Activated naive CD4-positive, alpha-beta T cell (primary cell): ENCODE measurements at places on chromosomes 12 and 14.

DNA sequence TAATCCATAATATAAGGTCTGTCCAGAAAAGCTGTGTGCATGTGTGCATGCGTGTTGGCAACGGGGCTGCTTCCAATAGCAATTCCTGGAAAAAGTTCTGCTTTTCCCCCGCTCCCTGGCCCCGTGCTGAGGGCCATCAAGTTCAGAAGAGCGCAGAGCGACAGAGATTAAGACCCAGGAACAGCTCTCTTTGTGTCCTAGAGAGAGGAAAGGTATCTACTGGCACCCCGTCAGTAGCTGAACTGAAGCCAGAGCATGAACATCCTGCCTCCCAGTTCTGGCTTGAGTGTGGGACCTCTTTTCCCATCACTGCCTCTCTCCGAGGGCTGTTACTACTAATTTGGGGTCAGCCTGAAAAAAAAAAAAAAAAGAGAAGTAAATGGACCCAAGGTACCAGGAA lies 15.5 kb downstream of the HDAC7 start:
- no peak for DNase-seq

DNA sequence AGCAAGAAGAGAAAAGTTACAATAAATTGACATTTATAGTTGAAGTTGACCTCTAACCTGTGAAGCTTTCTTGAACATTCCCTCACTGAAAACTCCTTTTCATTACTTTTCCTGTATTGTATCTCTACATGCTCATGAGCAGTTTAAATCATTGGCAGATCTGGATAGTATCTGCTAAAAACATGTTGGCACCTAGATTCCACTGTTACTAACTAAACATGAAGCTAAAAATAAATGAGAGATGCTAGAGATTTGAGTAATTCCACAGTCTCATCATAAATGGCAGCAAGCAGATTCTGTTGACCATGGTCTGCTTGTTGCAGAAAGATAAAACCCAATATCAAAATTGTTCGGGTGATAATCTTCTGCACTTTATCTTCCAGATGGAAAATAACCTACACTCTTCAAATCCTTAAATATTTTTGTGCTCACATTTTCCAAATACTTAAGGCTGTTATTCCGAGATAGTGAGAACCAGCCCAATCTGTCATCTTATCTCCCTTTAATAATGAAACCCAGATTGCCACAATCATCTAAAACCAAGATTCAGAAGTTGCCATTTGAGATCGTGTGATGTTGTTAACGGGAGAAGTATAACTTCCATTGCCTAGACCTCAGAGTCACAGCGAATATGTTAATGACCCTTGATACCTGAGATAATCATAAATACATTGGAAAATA lies 171.0 kb upstream of the DAAM1 start:
- DNase-seq, result no peak

- DNase-seq, result no peak
Measured at GRCh38 chr12:40921563-40922163, 229.4 kb downstream of the CNTN1 start.

- DNase-seq, result no peak
Measured at GRCh38 chr12:113097716-113098440, 37.7 kb downstream of the RASAL1 start.

DNA sequence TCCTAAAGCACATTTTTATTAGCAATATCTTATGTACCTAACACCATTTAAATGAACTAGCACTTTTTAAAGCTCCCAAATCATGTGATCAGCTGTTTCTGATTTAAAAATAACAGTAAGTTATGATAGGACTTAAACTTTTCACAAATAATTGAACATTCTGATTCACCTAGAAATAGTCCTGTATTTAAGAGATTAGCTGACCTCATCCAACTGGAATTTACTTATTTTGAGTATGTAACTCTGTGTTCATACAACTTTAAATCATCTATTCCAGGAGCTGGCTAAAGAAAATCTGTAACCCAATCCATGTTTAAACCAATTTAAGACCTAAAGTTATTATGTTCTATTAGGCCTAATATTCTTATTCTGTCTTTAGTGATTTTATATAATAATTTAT lies 184.3 kb downstream of the CCDC91 start:
- no peak for DNase-seq

- no peak for DNase-seq
Measured at GRCh38 chr14:54660604-54661111, 93.7 kb downstream of the SAMD4A start.

DNA sequence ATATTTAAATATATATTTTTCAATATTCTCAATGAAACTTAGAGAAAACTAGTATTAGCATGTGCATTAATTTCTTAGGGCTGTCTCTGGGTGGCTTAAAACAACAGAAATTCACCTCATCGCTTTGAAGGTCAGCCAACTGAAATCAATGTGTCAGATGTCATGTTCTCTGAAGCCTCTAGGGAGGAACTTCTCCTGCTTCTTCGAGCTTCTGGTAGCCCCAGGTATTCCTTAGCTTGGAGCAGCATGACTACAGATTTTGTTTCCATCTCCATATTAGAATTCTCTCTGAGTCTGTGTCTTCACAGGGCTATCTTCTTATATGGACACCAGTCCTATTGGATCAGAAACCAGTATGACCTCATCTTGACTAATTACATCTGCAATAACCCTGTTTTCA lies 221.5 kb downstream of the PDZRN4 start:
- no peak for DNase-seq

GRCh38 chr12:30047516-30048254 lies 263.9 kb upstream of the TMTC1 start:
- DNase-seq, result no peak

DNA sequence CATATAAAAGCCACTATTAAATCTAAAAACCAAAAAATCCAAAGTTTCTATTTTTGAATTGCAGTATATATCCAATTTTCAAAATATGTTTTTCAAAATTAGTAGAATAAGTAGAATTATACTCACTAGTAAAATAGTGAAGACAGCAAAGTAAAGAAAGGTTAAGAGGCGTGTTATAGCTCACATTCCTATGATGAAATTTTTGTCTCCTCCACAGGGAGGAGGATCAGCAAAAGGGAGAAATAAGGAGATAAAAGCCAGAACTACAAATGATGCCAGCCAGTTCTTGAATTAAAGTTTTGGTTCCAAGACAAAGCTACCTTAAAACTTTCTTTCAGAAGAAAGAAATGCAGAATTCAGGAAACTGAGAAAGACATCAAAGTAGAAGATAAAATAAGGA lies 50.0 kb downstream of the C2CD5 start:
- no peak for DNase-seq

DNA sequence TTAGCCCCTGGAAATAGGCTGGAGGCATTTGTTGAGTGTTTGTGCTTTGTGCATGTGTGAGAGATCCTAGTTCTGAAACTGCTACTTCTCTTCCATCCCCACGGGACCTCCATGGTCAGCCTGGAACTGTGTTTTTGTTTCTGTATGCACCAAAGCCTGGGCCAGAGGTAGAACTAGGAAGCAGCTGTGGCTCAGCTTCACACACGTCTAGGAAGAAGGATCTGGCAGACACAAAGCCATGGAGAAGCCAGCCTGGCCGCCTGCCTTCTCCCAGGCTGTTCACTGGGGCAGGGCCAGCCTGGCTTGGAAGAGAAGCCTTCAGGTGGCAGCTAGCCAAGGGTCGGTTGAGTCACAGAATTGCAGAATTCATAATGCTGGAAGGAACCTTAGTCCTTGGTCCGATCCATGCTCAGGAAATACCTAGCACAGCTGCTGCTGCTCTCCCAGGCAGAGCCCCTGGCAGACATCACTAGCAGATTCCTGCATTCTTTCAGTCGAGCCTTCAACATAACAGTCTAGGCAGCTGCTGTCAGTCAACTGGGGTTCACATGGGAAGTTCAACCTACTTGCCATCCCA lies 27.0 kb downstream of the RIN3 start:
- no peak for DNase-seq

DNA sequence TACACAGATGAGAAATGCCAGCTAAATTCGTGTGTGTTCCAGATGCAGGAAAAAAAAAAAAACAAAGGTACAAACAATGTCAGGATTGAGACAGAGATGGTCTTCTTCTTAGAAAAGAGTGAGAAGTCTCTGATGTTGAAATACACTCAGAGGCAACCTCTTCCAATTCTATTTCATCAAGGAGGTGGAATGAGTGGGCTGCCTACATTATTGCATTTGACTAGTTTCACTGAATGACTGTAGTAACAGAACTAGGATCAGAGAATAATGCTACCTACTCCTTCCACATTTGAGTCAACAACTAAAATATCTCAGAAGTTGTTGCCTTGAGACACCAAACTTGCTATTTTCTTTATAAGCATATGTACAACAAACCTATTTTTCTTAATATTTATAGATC lies 1332.2 kb upstream of the FLRT2 start:
- DNase-seq, result no peak

DNA sequence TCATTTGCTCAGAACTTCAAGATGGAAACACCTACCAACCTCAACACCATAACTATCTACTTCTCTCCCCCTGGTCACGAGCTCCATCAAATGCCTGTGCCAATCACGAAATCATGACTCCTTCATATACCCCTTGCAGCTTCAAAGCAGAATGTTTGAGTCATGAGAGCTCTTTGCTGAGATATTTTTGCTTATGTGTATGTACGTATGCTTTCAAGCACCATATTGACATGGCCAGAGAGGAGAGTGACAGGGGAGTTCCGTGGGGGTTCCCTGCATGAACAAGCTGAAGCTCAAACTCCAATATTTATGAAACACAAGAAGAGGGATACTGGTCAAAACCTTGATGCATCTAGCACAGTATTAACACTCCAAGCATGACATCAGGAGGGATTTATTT lies 374.4 kb downstream of the DPF3 start:
- DNase-seq, result no peak

- no peak for DNase-seq
Measured at GRCh38 chr12:78951803-78952551, 87.4 kb downstream of the SYT1 start.

DNA sequence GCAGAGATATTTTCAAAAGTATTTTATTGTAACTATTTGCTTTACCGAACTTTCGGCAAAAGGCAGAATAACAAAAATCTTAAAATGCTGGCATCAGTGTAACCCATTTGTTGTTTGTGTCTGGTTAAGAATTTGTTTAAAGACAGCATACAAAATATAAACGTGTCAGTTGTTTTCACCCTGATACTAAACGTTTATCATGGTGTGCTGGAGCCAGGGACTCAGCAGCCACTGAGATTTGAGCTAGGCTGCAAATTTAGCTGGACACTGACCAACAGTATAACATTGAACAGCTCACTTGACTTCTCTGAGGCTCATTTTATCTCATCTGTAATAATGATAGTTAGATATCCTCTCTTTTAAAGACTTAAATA lies 183.7 kb downstream of the TMTC3 start:
- no peak for DNase-seq

GRCh38 chr12:38161123-38162000 lies 155.2 kb upstream of the ALG10B start:
- DNase-seq, result no peak

DNA sequence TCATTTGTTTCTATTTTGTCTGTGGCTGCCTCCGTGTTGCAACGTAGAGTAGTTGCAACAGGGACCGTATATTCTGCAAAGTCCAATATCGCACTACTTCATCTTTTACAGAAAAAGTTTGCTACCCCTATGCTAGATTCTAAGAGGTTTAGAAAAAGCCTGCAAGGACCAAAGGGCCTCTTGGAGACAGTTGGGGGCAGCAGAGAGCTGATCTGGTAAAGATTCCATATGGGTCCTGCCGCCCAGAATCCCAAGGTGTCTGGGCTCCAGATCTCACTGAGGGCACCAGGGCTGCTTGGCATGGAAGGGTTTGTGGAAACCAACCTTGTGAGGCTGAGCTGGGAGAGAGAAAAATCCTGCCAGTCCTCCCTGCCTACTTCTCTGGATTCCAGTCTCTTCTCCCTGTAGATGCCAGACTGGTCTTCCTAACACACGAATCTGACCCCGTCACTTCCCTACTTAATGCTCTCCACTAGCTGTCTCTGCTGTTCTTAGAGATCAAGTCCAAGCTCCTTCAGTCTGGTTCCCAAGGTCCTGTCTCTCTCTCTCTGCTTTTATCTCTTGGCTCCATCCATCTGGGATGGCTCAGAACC lies 74.6 kb downstream of the GLRX5 start:
- no peak for DNase-seq

GRCh38 chr14:72892879-72893635 lies 844 bp downstream of the DPF3 start:
- DNase-seq, result no peak

GRCh38 chr12:18419311-18419710 lies 158.0 kb downstream of the PIK3C2G start:
- no peak for DNase-seq

DNA sequence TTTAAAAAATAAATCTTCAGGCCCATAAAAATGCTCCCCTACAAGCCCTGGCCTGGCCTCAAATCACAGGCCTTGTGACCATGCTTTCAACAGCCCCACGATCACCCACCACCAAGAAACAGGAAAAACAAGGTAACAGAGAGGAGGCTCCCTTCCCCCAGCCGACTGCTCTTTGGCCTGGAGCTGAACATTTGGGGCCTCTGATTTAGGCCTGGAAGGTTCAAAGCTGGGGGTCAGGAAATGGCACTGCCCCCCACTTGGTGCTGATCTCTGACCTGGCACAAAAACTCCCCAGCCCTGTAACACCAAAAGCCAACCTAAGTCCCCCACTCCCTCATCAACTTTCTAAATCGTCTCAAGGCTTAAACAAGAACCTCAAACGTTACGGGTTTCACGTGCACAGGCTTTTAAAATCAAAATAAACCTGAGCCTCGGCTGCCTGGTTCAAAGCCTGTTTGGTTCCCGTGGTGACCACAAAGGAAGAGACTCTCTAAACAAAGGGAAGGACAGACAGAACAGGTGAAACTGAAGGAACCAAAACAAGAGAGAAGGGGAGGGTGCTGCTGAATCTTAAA lies 9.0 kb downstream of the ACTN1 start:
- DNase-seq, result no peak

- DNase-seq, result no peak
Measured at GRCh38 chr12:45613296-45613695, 116.2 kb upstream of the ARID2 start.
